ENCODE measurements at places on chromosomes 5 and 9.

DNA sequence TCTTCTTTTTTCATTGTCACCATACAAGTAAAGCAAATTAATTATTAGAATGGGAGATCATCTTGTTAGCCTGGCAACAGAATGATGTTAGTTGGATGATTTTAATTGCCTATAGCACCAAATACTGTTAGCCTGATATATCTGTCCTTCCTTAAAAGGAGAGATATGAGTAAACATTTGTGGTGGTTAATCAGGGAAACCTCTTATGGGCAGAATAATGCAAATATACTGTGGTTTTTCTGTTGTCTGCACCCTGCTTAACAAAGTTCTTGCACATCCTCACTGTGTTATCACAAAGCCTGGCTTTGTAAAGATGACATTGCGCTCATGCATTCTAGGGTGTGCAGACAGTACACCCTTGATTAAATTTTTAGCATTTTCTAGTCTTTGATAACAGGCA is 254.9 kb upstream of the SMC2 start:
- no peak for DNase-seq

- DNase-seq = no peak
Measured at GRCh38 chr5:179798144-179798770, 4.5 kb downstream of the LTC4S start.

- DNase-seq = peak; percentile 73
Measured at GRCh38 chr9:135343837-135344522, 135.6 kb upstream of the PPP1R26 start.

- no peak for DNase-seq
Measured at GRCh38 chr9:93660352-93661046, 84.1 kb downstream of the PHF2 start.

DNA sequence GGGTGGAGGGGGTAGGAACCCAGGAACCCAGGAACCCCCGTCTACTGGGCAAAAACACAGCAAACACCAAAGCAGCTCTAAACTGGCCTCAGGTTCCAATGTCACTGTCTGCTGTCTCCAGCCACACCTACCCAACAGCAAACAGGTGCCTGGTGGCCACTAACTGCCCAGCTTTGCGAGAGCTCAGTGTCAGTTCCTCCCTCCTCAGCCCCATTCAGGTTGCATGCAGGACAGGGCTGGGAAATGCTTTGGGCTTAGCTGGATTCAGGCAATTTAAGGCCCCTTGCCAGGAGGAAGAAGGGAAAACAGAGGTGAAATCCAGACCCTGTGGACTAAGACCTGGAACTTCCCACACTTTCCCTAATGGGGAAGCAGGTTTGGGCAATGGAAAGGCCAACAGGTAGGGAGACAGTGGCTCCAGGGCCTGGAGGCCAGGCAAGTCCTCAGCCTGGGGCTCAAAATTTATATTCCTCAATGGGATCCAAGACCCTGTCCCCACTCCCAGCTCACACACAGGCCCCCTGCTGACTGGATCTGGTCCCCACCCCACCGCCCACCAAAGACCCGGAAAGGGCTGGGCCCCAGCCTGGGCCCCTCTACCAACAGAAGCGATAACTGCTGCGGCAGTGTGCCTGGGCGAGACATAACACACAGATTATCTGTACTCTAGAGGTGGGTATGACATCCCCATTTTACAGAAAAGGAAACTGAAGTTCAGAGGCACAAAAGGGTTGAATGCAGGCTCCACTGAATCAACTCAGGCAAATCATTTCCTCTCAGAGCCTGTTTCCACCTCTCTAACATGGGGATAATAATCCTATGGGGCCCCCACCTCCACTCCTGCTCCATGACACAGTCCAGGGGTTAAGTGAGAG is 3.5 kb downstream of the EEIG1 start:
- DNase-seq = no peak

DNA sequence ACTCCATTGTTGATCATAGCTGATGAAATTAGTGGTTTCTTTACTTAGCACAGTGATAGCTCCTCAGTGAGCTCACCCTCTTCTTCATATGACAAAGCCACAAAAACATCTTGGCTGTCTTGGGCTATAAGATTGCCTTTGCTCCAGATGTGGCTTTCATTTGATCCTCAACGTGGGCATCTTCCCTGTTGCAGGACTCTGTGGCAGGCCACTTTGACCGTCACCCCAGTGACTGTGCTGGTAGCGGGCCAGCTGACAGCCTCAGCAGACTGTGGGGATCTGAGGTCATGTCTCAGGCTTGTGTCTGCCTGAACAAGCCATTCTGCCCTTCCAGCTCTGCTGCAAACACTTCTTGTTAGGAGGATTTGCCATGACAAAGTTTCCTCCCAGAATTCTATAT is 422.2 kb downstream of the NR2F1-AS1 start:
- no peak for DNase-seq

- no peak for DNase-seq
Measured at GRCh38 chr5:37112383-37112991, 136.7 kb downstream of the CPLANE1 start.

GRCh38 chr9:75964427-75964826 is 74.0 kb downstream of the PCSK5 start:
- DNase-seq = no peak

DNA sequence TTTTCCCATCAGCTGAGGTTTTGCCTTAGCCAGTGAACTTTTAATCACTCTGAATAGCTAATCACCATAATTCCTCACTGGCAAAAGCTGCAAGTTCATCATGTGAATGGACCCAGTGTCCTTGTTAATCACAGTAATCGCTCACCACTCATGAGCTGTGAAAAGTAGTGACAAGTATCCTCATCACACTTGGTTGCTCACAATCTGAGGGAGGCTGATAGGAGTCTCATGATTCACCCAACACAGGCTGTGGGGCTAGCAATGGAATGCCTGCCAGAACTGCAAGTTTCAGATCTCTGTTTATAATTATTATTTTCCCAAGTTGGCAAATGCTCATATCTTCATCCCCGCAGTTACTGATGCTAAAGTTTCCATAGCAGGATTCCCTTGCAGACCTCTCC is 467.2 kb downstream of the KIF4B start:
- DNase-seq = no peak

All from D721Med (cell line).